ENCODE measurements at places on chromosomes 16 and 17.

DNA sequence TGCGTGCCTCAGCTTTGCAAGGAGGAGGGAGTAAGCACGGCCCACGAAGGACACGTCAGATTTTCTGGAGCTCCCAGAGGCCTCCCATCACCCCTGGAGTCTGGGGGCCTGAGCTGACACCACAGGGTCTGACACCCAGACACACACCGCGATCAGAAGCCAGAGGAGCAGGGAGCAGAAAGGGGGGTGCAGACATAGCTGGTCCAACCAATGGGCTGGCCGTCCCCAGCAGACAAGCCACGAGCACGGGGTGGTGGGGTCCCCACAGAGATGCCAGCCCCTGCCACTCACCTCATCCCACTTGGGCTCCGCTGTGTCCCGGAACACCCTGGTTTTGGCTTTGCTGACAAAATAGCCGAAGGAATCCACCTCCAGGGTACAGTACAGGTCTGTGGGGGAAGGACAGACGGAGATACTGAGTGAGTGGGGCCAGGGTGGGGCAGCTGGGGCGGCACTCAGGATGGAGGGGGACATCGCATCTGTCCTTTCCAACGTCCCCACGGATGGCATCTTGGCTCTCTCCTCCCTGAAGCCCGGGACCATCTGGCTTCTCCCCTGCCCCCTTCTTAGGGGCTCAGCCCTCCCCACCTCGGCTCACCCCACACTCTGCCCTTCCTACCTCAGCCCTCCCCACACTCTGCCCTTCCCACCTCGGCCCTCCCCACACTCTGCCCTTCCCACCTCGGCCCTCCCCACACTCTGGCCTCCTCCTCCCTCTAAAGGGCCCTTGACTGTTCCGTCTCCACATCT lies 53.5 kb downstream of the TIMM22 start:
- no peak for DNase-seq

- DNase-seq = no peak
These were observed 758 bp upstream of the UBALD2 start for GRCh38 chr17:76264425-76264754.

DNA sequence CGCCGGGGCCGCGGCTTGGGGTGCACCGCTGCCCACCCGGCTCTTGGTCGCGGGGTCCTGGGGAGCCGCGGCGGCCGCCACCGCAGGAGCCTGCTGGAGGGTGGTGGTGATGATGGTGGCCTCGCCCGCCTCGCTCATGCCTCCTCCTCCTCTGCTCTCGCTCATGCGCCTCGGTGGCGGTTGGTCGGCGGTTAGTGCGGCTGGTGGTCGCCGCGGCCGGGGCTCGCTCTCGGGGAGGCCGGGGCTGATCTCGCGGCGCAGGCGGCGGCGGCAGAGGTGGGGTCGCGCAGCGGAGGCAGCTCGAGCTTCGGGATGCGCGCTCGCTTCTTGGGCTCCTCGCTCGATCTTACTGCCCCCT lies 41.6 kb downstream of the AHSP start:
- no peak for DNase-seq

GRCh38 chr16:22313876-22314470 lies 16.8 kb downstream of the POLR3E start:
- no peak for DNase-seq

- no peak for DNase-seq
These were observed 9.7 kb upstream of the ITGB3 start for GRCh38 chr17:47243737-47244598.

DNA sequence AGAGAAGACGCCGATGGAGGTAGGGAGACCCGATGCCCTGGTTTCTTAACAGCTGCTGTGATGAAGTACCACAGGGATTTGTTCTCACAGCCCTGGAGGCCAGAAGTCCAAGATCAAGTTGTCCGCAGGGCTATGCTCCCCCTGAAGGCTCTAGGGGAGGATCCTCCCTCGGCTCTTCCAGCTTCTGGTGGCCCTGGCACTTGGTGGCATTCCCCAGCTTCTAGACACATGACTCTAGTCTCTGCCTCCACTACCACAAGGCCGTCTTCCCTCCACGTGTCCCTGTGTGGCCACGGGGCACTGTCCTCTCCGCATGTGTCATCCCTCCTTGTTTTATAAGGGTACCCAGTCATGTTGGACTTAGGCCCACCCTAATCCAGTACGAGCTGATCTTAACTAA lies 375.2 kb downstream of the SLC39A11 start:
- no peak for DNase-seq

Measured in activated CD4-positive, CD25-positive, alpha-beta regulatory T cell treated with anti-CD3 and anti-CD28 coated beads, Interleukin-2, amount 50 U/mL, for 72 hours (primary cell).